ENCODE measurements at places on chromosomes 6 and 20.
A peak's percentile ranks its signal among the peaks of the same experiment; 100 is the strongest.

DNA sequence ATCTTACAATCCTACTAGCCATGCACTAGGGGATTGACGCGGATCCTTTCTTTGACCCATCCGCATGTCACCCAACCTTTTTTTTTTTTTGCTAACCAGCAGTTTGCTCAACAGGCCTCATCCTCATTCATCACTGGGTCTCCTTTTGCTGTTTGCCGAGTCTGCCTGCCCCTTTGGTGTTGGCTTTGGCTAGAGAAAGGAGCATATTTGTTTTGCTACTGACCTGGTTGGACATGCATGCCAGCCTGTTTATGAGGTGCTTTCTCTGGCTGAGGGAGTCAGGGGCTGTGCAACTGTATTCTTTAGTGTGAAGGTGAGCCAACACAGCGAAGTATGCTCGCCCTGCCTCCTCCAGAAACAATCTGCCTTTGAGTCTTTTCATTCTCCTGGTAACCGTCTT lies 40.2 kb downstream of the E2F3 start:
- DNase-seq, result no peak

GRCh38 chr6:21824431-21825177 lies 231.1 kb downstream of the SOX4 start:
- no peak for DNase-seq

DNA sequence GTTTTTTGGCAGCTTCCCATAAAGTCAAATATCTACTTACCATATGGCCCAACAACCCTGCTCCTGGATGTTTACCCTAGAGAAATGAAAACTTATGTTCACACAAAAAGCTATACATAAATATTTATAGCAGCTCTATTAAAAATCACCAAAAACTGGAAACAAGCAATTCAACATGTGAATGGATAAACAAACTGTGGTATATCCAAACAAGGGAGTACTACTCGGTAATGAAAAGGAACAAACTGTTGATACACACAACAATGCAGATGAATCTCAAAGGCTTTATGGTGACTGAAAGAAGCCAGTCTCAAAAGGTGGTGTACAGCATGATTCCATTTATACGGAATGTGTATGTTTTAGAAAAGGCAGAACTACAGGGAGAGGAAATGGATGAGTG lies 48.4 kb downstream of the PREX1 start:
- no peak for DNase-seq

- DNase-seq, result no peak
Measured at GRCh38 chr6:155472886-155473285, 17.2 kb upstream of the NOX3 start.

GRCh38 chr6:7726416-7727085 lies 652 bp downstream of the BMP6 start:
- DNase-seq, result no peak

DNA sequence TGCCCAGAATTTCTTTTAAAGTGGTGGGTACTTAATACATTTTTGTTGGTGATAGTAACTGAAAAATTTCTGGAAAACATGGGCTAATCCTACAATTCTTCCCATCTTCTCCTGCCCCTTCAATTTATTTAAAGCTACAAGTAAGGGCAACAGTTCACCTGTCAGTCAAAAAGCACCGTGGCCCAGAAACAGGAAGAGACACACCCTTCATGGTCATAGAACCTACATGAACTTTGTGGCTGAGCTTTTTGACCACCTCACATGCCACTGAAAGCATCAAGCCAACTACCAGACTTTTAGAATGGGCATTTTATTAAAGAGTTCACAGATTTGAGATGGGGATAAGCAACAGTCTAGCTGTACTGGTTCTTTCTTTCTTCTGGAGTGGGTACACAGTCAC lies 201.1 kb upstream of the CNR1 start:
- no peak for DNase-seq

- DNase-seq, result no peak
Measured at GRCh38 chr6:116629563-116629981, 13.3 kb downstream of the RSPH4A start.

- no peak for DNase-seq
Measured at GRCh38 chr6:129212081-129212480, 329.1 kb downstream of the LAMA2 start.

GRCh38 chr6:134049176-134049575 lies 3.2 kb downstream of the SLC2A12 start:
- DNase-seq, result no peak

GRCh38 chr20:33733654-33734576 lies 2.1 kb downstream of the ZNF341 start:
- peak; percentile 33 for DNase-seq

DNA sequence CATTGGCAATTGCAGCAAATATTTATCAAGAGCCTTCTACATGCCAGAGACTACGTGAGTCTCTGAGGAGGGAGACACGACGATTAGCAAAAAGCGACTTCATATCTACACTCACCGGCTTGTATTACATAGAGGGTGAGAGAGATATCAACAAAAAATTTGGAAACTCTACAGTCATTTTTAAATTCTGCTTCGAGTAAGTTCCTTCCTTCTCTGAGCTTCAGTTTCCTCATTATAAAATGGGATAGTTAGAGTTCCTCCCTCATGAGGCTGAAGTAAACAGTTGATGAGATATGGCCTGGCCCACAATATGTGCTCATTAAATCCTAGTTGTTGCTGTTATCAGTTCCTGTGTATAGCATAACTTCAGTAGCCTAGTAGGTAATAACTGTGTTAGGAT lies 64.1 kb upstream of the SIRPA start:
- no peak for DNase-seq

DNA sequence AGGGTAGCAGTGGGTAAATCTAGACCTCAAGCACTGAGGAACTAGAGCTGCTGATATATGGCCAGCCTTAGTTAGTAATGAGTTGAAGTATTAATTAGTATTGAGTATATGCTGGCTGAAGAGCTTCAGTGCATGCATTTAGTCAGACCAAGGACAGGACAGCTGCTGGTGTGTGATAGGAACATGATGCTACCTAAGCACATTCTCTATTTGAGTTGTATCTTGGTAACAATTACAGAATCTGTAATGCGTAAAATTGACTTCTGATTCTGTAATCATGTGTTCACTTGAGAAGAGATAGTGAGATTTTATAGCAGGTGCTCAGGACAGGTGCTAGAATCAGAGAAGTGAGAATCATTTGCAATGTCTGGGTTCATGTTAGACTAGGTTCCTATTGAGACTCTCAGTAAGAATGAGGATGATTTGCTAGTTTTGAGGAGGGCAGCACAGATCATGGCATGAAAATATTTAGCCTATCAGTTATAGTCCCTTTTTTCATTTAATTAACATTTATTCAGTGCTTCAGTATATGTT lies 369.4 kb upstream of the HS3ST5 start:
- no peak for DNase-seq

DNA sequence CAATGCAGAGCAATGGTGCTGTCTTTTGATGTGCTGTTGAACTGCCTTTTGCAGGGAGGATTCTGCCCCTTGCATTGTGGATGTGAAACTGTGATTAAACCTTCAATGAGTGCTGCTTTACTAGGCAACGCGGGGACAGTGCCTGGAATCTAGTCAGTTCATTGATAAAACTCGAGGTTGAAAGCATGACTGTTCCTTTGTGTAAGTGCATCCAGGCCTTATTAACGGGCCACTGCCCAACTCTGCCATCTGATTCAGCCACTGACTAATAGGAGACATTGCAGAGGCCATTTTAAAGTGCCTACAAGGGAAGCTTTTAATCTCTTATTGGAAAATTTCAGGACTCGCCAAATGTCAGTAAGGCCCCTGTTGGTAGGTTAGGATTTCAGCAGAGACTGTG lies 49.3 kb downstream of the SLC35F1 start:
- no peak for DNase-seq

GRCh38 chr6:159808647-159809046 lies 8.6 kb downstream of the PNLDC1 start:
- no peak for DNase-seq

- peak; percentile 64 for DNase-seq
Measured at GRCh38 chr6:161273274-161273751, 548 bp downstream of the AGPAT4 start.

DNA sequence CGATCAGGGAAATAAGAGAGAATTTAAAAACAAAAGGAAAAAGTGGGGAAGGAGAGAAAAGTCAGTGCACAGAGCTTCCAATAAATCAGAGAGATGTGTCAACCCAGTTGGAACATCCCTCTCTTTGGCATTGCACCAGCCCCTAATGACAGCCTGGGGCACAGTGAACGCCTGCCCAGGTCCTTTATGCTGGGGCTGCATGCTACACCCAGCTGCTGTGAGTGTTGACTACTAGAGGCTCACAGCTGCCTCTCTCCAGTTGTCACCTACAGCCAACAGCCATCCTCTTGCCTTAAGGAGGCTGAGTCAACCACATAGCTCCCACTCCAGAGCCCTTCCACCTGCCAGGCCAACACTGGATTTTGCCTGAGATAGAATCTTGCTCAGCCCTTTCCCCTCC lies 19.0 kb downstream of the OR2H2 start:
- DNase-seq, result no peak

- DNase-seq, result no peak
Measured at GRCh38 chr6:155077331-155077730, 82.2 kb downstream of the TIAM2 start.

GRCh38 chr20:54980103-54980960 lies 504.9 kb downstream of the DOK5 start:
- no peak for DNase-seq

GRCh38 chr6:168415098-168415992 lies 25.6 kb upstream of the SMOC2 start:
- DNase-seq, result no peak

- no peak for DNase-seq
Measured at GRCh38 chr6:141248021-141248799, 884.5 kb upstream of the GJE1 start.

GRCh38 chr6:34236131-34236442 lies 586 bp upstream of the HMGA1 start:
- DNase-seq, result peak; percentile 32

GRCh38 chr6:17125407-17125806 lies 23.6 kb downstream of the STMND1 start:
- DNase-seq, result no peak

DNA sequence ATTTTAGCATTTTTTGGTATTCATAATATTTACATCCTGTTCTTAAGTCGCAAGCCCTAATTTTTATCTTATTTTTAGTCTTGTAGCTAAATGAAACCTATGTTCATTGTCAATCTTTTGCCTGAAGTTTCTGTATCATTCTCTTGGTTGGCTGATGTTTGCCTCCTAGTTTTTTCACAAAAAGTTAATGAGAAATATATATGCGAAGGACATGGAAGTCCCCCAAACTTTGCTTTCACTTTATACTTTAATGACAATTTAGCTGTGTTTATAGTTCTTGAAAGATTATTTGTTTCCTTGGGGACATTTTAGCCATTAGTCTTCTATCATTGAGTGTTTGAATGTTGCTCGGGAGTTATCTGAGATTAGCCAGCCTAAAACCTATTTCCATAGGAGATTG lies 118.2 kb downstream of the COL19A1 start:
- DNase-seq, result no peak

- DNase-seq, result no peak
Measured at GRCh38 chr20:45970646-45971424, 1.2 kb downstream of the ZNF335 start.

All from NCI-H1436 (cell line).